ENCODE measurements at places on chromosomes 2 and 18.

DNA sequence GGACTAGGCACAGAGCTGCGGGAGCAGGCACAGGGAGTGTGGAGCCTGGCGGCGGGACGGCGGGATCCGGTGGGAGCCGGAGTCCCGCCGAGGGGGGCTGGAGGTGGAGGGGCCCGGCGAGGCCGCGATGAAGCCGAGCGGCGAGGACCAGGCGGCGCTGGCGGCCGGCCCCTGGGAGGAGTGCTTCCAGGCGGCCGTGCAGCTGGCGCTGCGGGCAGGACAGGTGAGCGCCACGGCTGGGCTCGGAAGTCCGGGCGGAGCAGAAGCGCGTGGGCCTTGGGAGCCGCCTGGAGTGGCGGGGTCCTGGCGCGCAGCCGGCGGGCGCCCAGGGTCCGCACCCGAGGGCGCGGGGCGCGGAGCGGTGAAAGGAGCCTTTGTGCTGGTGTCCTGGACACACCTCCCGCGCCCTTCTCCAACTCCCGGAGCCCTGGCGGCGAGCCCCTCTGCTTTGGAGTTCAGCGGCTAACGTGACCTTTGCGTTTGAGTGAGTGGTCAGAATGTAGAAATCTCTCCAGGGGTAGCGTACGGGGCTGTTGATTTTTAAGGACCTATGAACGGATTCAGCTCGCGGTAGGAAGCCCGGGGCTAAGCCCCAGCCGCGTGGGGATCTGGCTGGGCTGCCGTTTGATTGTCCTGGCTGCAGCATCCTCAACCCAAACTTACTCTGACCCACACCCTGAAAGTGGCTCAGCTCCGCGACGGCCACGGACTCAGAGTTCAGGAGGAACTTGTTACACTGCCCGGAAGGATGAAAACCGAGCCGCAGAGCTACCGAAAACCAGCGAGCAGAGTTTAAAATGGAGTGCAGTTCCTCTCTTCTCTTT is 448 bp downstream of the IMPA2 start:
- H3K27ac ChIP-seq, result peak overlapping the region; percentile 73
- peak; percentile 17 for DNase-seq
- H3K4me1 ChIP-seq, result peaks cover 16% of the 10 kb centered on the region

DNA sequence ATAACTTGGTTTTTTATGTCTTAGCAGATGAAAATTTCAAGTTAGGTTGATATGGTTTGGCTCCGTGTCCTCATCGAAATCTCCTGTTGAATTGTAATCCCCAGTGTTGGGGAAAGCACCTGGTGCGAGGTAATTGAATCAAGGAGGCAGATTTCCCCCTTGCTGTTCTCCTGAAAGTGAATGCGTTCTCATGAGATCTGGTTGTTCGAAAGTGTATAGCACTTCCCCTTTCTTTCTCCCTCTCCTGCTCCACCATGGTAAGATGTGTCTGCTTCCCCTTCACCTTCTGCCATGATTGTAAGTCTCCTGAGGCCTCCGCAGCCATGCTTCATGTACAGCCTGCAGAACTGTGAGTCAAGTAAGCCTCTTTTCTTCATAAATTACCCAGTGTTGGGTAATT is 242.1 kb upstream of the TNP1 start:
- no peak overlapping the region for H3K27ac ChIP-seq
- H3K36me3 ChIP-seq, result peaks cover 3% of the 10 kb centered on the region
- H3K4me1 ChIP-seq, result no peaks in the 10 kb centered on the region
- DNase-seq, result no peak

DNA sequence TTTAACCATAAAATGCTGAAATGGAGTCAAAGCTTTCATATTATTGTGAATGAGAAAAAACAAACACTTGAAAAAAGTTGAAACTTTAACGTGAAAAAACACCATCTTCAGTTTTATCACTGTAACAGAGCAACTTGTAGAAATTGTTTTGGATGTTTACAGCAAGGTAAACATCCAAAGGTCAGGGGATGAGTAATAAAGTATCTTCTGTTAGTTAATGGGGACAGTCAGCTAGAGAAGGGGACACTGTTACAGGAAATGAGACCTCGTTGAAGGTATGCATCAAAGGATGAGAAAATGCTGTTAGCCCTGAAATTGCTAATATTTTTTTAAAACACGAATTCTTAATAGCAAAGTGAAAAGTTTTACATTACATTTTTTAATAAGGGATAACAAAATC is 2.9 kb downstream of the RHBDD1 start:
- H3K4me3 ChIP-seq, result no peak overlapping the region
- H3K36me3 ChIP-seq, result peaks cover 9% of the 10 kb centered on the region
- peaks cover 46% of the 10 kb centered on the region for H3K4me1 ChIP-seq
- no peak for DNase-seq

GRCh38 chr2:233228376-233228775 is 23.1 kb upstream of the ATG16L1 start:
- no peak overlapping the region for H3K27ac ChIP-seq
- H3K4me1 ChIP-seq, result peaks cover 4% of the 10 kb centered on the region
- no peaks in the 10 kb centered on the region for H3K36me3 ChIP-seq
- DNase-seq, result no peak
- peaks cover 2% of the 10 kb centered on the region for H3K27me3 ChIP-seq

GRCh38 chr2:26043862-26044696 is 10.2 kb downstream of the RAB10 start:
- peak; percentile 21 for DNase-seq
- H3K4me3 ChIP-seq, result peak overlapping the region; percentile 75
- H3K27ac ChIP-seq, result peak overlapping the region; percentile 83
- peaks cover 59% of the 10 kb centered on the region for H3K4me1 ChIP-seq
- no peaks in the 10 kb centered on the region for H3K27me3 ChIP-seq
- no peaks in the 10 kb centered on the region for H3K36me3 ChIP-seq

GRCh38 chr2:102660574-102660973 is 41.2 kb downstream of the SLC9A2 start:
- H3K27me3 ChIP-seq, result no peaks in the 10 kb centered on the region
- no peak for DNase-seq
- no peaks in the 10 kb centered on the region for H3K36me3 ChIP-seq
- no peak overlapping the region for H3K4me3 ChIP-seq
- no peaks in the 10 kb centered on the region for H3K4me1 ChIP-seq

GRCh38 chr2:102789349-102790090 is 27.7 kb downstream of the TMEM182 start:
- no peak for DNase-seq
- H3K4me3 ChIP-seq, result no peak overlapping the region
- H3K27me3 ChIP-seq, result no peaks in the 10 kb centered on the region

DNA sequence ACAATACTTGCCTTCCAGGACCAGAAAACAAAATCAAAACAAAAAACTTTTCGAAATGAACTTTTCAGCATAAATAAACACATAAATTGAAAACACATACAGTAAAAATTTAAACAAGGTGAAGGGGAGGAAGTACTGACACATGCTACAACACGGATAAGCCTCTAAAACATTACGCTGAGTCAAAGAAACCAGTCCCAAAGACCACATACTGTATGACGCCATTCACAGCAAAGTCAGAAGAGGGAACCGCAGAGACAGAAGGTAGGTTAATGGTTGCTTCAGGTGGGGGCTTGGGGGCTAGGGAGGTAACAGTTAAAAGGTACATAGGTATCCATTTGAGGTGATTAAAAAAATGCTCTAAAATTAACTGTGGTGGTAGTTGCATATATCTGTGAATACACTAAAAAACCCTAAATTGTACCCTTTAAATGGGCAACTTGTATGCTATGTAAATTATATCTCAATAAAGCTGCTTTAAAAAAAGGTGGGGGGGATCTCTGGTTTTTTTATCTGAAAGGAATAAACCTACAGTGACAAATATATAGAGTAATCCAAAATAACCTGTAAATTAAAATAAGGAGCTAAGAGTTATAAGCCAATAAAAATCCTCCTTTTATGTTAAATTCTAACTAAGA is 7.1 kb downstream of the COX7A2L start:
- H3K4me1 ChIP-seq, result peaks cover 49% of the 10 kb centered on the region
- H3K36me3 ChIP-seq, result peaks cover 6% of the 10 kb centered on the region
- no peak overlapping the region for H3K4me3 ChIP-seq
- H3K27me3 ChIP-seq, result no peaks in the 10 kb centered on the region

GRCh38 chr2:96306370-96306769 is 1.0 kb upstream of the SNRNP200 start:
- H3K27me3 ChIP-seq, result peaks cover 5% of the 10 kb centered on the region
- H3K4me3 ChIP-seq, result peak overlapping the region; percentile 99
- peak overlapping the region; percentile 99 for H3K27ac ChIP-seq
- peaks cover 54% of the 10 kb centered on the region for H3K4me1 ChIP-seq

GRCh38 chr18:45783097-45784075 is 42.1 kb upstream of the SIGLEC15 start:
- H3K27ac ChIP-seq, result peak overlapping the region; percentile 43
- peaks cover 6% of the 10 kb centered on the region for H3K27me3 ChIP-seq
- no peaks in the 10 kb centered on the region for H3K36me3 ChIP-seq
- peaks cover 24% of the 10 kb centered on the region for H3K4me1 ChIP-seq
- H3K4me3 ChIP-seq, result no peak overlapping the region
